ENCODE measurements at places on chromosomes 2 and 18.

DNA sequence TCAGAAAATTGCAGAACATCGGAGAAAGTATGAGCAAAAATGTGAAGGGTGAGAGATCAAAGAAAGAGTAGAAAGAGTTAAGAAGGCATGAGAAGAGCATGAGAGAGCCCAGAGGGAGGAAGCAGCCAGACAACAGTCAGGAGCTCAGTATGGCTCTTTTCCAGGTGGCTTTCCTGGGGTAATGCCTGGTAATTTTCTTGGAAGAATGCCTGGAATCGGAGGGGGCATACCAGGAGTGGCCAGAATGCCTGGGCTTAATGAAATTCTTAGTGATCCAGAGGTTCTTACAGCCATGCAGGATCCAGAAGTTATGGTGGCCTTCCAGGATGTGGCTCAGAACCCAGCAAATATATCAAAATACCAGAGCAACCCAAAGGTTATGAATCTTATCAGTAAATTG, 271.8 kb upstream of the TFPI start:
- no peaks in the 10 kb centered on the region for H3K27me3 ChIP-seq
- H3K4me3 ChIP-seq = no peak overlapping the region
- H3K27ac ChIP-seq = no peak overlapping the region
- no peaks in the 10 kb centered on the region for H3K4me1 ChIP-seq
- no peaks in the 10 kb centered on the region for H3K36me3 ChIP-seq

DNA sequence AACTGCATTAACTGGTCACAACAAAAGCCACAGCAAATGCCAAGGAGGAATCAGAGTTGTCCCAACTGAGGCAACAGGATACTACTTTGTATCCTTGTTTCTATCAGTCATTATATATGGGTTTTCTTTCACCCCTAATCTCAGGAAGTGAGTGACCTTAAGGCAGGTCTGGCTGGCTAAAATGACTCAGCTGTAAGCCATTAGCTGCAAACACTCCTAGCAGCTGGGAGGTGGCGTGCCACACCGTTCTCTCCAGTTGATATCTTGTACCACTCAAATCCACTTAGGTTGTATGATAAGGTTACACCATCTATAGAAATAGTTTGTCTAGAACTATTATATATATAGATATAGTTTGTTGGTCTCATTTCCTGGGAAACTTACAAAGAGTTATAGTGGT, 171.1 kb upstream of the MC4R start:
- H3K27me3 ChIP-seq = no peaks in the 10 kb centered on the region
- DNase-seq = peak; percentile 6
- no peak overlapping the region for H3K27ac ChIP-seq
- H3K4me1 ChIP-seq = no peaks in the 10 kb centered on the region
- H3K36me3 ChIP-seq = no peaks in the 10 kb centered on the region

DNA sequence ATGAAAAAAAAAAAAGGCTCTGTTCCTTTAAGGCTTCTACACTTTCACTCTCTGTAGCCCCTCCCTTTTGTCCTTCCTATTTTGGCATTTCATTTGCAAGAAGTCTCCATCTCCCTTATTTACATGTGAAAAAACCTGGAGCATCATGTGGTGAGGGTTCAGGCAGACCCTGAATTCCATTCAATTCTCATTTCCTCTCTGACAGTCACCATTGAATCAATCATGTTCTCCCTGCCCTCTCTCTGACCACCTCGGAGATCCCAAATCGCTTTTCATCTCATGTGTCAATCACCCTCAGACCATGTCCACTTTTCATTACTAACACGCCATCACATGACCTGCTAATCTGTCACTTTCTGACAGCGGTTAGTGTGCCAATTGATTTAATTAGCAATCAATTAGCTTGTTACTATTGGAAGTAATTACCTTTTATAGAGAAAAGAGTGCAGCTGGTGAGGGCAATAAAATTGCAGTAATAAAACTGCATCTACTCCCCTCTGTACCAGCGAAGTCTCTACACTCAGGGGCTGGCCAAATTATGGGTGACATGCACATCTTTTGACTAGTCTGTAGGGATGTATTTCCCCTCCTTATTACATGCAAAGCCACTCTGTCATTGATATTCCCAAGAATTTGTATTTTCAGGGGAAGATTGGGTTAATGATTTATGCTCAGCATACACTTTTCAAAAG, 317.4 kb downstream of the EN1 start:
- H3K4me3 ChIP-seq = no peak overlapping the region
- H3K27ac ChIP-seq = no peak overlapping the region
- no peaks in the 10 kb centered on the region for H3K27me3 ChIP-seq
- H3K36me3 ChIP-seq = no peaks in the 10 kb centered on the region

DNA sequence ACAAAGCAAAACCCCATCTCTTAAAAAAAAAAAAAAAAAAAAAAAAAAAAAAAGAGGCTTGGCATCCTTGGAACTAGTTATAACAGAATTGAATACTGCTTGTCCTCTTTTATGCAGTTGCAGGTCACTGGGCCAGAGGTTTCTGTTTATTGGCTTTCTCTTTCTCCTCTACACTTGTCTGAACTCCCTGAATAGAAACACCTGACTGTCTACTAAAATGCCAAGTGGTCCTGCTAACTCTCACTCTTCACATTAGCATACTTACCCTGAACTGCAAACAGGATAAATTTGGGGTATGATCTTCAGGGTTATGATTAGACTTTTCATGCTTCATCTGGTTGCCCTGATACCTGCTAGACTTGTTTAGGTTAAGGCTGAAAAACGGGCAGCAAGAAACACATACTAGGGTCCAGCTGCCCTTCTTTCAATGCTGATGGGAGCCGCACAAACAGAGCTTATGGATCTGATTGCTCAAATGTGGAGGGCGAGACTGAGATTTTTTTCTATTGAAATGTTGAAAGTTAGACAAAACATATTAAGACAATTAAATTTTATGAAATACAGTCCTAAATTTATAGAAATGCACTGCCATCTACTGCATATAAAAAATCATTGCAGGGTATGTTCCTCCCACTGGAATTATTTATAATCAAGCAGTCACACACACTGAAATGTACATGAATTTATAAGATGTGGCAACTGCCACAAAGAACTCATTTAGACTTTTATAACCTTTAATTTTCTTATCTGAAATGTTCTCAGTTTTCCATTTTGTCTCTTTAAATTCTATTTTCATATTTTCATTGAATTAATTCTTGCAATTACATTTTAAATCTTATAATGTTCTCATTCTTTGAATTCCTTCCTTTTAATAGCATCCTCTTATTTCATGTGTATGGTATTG, 40.8 kb downstream of the GTF3C3 start:
- H3K27me3 ChIP-seq = no peaks in the 10 kb centered on the region
- no peaks in the 10 kb centered on the region for H3K4me1 ChIP-seq
- no peak overlapping the region for H3K27ac ChIP-seq
- H3K36me3 ChIP-seq = no peaks in the 10 kb centered on the region
- no peak overlapping the region for H3K4me3 ChIP-seq
- peak; percentile 27 for DNase-seq

DNA sequence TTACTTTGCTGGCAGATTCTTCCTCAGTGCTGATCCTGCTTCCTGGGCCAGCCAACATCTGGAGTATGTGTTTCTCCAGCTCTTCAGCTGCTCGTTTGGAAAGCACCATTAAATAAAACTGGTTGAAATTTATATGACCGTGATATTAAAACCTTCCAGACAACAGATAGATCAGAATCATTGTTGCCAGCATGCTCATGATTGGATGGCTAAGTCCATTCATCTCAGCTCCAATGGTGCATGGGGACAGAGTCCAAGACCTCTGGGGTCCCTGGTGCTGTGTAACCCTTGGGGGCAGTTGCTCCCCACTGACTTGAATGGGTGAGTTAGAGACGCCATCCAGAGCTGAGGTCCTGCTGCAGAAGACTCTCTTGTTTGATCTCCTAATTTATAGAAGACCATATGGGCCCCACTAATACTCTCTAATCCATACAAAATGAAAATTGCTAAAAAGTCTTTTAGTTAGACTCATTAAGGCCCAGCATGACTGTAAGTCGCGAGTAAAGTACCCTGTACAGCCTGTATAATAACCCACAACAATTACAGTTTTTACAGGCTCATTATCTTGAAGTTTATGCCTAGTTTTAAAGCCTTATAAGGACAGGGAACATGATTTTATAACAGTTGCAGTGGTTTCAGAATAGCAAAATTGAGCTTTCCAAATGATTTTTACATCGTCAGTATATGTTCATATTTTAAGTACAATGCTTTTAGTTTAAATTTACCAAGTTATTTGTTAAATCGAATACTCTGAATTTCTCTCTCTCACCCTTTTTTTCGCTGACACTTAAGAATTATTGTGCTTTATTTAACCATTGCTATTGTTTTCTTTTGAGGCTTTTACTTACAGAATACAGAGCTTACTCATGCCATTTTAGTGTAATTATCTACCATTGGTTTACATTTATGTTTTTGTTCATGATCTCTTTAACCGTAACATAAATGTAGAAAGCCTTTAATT, 60.0 kb downstream of the CABLES1 start:
- H3K4me1 ChIP-seq = no peaks in the 10 kb centered on the region
- no peak overlapping the region for H3K27ac ChIP-seq
- no peaks in the 10 kb centered on the region for H3K27me3 ChIP-seq

GRCh38 chr2:43905371-43905803, 66.6 kb downstream of the ABCG8 start:
- H3K27me3 ChIP-seq = no peaks in the 10 kb centered on the region
- DNase-seq = no peak
- H3K27ac ChIP-seq = no peak overlapping the region

- no peak overlapping the region for H3K4me3 ChIP-seq
- H3K4me1 ChIP-seq = no peaks in the 10 kb centered on the region
- DNase-seq = no peak
Observed at GRCh38 chr2:222882484-222882928, 21.7 kb downstream of the ACSL3 start.

- no peaks in the 10 kb centered on the region for H3K36me3 ChIP-seq
- no peak overlapping the region for H3K27ac ChIP-seq
- H3K27me3 ChIP-seq = no peaks in the 10 kb centered on the region
- DNase-seq = no peak
Observed at GRCh38 chr18:76274468-76275289, 220.4 kb downstream of the ZNF516 start.

GRCh38 chr2:19358242-19359020, at the start of gene OSR1:
TSS of gene OSR1 (minus strand) at chr2:19358623. CDS start at chr2:19353805, 4,818 bp downstream.
- peaks cover 3% of the 10 kb centered on the region for H3K36me3 ChIP-seq
- H3K27me3 ChIP-seq = no peaks in the 10 kb centered on the region
- peaks cover 8% of the 10 kb centered on the region for H3K4me1 ChIP-seq
- H3K27ac ChIP-seq = peak within 1 kb of the TSS; percentile 72
- H3K4me3 ChIP-seq = peak within 1 kb of the TSS; percentile 92
- peak; percentile 91 for DNase-seq

DNA sequence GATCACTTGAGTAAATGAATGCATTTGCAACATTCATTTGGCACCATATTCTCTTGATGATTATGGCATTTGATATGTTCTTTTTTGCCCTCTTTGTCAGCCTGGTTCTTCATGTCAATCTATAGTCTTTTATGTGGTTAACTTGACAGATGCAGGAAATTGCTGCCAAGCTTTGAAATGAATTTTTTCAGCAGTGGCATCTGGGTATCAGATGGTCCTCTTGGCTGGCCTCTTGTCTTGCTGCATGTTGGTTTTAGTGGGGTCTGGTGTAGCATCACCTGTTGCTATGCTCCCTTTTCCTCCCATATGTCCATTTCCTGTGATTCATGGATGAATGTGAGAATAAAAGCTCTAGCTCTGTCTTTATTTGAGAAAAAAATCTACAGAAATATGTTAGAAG, 119.9 kb downstream of the DPP4 start:
- peaks cover 5% of the 10 kb centered on the region for H3K27me3 ChIP-seq
- no peak for DNase-seq
- H3K36me3 ChIP-seq = no peaks in the 10 kb centered on the region
- H3K4me1 ChIP-seq = no peaks in the 10 kb centered on the region
- no peak overlapping the region for H3K27ac ChIP-seq

DNA sequence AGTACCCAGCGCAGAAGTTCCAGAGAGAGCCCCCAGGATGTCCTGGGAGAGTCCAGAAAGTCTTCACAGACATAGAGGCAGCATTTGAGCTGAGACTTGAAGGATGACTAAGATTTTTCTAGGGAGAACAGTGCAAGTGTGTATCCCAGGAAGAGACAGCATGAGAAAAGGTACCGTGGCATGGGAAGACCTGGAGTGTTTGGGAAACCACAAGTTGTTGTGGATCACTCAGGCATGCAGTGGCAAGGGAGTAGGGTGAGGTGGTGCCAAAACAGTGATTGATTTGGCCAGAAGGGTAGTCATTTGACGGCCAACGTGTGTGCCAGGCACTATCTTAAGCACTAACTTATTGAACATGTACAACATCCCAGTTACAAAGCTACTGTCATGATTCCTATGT, 24.5 kb upstream of the KCNK3 start:
- DNase-seq = no peak
- peaks cover 6% of the 10 kb centered on the region for H3K27me3 ChIP-seq
- no peaks in the 10 kb centered on the region for H3K4me1 ChIP-seq
- H3K36me3 ChIP-seq = no peaks in the 10 kb centered on the region
- H3K4me3 ChIP-seq = no peak overlapping the region
- no peak overlapping the region for H3K27ac ChIP-seq

DNA sequence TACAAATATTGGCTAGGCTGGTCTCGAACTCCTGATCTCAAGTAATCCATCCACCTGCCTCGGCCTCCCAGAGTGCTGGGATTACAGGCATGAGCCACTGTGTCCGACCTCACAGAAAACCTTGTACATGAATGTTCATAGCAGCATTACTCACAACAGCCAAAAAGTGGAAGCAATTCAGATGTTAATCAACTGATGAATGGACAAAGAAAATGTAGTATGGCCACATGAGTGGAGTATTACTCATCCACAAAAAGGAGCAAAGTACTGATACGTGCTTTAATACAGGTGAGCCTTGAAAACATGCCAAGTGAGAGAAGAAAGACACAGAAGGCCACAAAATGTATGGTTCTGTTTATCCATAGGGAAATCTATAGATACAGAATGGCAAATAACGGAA, 20.6 kb downstream of the CEP192 start:
- no peaks in the 10 kb centered on the region for H3K27me3 ChIP-seq
- H3K36me3 ChIP-seq = peaks cover 3% of the 10 kb centered on the region
- peak; percentile 4 for DNase-seq
- H3K4me3 ChIP-seq = no peak overlapping the region
- H3K27ac ChIP-seq = no peak overlapping the region
- no peaks in the 10 kb centered on the region for H3K4me1 ChIP-seq

- H3K27ac ChIP-seq = no peak overlapping the region
- no peaks in the 10 kb centered on the region for H3K36me3 ChIP-seq
- no peaks in the 10 kb centered on the region for H3K4me1 ChIP-seq
- peaks cover 4% of the 10 kb centered on the region for H3K27me3 ChIP-seq
- no peak overlapping the region for H3K4me3 ChIP-seq
Observed at GRCh38 chr2:42801381-42801780, 9.0 kb upstream of the HAAO start.

DNA sequence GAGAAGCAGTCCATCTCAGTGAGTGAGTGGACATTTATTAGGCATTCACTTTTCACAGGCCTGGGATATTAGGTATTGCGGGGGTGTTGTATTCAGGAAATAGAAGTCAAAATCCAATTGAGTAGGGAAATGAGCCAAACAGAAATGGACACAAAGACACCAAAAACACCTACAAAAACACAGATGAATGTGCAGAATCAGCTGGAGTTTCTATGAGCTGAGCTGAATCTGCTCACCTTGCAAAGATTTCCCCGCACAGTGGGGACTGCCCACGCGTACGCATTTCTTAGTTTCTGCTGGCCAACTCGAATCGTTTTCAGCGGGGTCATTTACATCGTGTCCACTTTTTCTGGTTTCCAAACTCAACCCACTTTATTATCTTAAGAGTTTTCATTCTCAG, 160.0 kb downstream of the BCL2 start:
- no peak overlapping the region for H3K27ac ChIP-seq
- H3K4me3 ChIP-seq = no peak overlapping the region
- DNase-seq = no peak
- no peaks in the 10 kb centered on the region for H3K27me3 ChIP-seq
